ENCODE measurements at places on chromosomes 16 and 17.

DNA sequence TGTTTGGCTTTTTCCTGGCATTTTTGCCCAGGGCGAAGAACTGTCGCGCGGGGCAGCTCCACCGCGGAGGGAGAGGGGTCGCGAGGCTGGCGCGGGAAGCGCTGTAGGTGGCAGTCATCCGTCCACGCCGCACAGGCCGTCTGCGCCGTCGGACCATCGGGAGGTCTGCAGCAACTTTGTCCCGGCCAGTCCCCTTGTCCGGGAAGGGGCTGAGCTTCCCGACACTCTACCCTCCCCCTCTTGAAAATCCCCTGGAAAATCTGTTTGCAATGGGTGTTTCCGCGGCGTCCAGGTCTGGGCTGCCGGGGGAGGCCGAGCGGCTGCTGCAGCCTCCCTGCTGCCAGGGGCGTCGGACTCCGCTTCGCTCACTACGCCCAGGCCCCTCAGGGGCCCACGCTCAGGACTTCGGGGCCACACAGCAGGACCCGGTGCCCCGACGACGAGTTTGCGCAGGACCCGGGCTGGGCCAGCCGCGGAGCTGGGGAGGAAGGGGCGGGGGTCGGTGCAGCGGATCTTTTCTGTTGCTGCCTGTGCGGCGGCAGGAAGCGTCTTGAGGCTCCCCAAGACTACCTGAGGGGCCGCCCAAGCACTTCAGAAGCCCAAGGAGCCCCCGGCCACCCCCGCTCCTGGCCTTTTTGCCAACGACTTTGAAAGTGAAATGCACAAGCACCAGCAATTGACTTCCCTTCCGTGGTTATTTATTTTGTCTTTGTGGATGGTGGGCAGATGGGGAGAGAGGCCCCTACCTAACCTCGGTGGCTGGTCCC is 2.3 kb upstream of the CBX4 start:
- DNase-seq, result no peak

GRCh38 chr17:628089-628941 is 86.3 kb downstream of the VPS53 start:
- no peak for DNase-seq

DNA sequence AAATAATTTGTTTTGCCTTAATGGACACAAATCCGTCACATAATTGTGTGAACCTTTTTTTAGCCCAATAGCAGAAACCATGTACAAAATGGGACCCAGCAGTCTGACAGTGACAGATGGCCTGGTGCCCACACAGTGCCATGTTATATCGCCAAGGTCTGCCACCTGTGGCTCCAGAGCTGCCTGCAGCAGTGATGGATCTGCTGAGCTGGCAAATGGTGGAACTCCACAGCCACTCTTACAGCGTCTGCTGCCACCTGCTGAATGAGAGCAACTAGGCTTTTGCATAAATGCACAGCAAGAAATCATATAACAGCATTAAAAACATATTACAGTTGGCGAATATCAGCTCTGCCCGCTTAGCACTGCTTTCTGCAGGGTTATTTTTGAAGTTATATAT is 59.4 kb downstream of the NUP93 start:
- DNase-seq, result no peak

- DNase-seq, result peak; percentile 70
Observed at GRCh38 chr16:57576429-57576870, 34.0 kb downstream of the ADGRG5 start.

- DNase-seq, result no peak
Observed at GRCh38 chr17:30337393-30337999, 3.6 kb upstream of the TMIGD1 start.

DNA sequence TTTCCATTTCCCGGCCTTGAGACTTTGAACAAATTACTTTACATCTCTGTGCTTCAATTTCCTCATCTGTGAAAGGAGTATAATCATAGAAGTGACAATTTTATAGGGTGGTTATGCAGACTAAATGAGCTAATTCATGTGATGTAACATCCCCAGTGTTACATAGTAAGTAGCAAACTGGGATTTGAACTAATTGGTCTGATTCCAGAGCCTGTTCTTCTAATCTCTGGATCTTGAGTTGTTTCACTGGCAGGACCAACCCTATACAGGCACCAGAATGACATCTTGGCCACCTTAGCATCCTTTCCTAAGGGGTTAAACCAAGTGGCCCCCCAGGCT is 77.7 kb downstream of the AATF start:
- DNase-seq, result no peak

GRCh38 chr17:4833941-4834680 is 971 bp downstream of the MINK1 start:
- DNase-seq, result no peak

DNA sequence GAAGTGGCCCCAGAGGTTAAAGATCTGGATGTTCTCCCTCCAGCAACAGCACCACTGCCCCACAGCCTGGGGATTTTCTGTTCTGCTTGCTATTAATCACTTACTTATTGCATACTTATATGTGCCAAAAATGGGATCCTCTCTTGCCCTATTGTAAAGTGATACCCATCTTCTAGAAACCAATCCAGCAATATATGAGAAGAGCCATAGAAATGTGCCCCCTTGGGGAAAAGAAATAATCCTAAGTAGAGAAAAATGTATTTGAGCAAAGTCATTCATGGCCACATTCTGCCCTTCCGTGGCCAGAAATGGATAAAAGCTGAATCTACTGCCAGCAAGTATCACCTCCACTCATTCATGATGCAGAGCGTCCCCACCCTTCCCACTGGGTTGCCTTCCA is 20.9 kb downstream of the SOST start:
- no peak for DNase-seq

- DNase-seq, result no peak
Observed at GRCh38 chr17:38742411-38743308, 5.5 kb downstream of the PCGF2 start.

DNA sequence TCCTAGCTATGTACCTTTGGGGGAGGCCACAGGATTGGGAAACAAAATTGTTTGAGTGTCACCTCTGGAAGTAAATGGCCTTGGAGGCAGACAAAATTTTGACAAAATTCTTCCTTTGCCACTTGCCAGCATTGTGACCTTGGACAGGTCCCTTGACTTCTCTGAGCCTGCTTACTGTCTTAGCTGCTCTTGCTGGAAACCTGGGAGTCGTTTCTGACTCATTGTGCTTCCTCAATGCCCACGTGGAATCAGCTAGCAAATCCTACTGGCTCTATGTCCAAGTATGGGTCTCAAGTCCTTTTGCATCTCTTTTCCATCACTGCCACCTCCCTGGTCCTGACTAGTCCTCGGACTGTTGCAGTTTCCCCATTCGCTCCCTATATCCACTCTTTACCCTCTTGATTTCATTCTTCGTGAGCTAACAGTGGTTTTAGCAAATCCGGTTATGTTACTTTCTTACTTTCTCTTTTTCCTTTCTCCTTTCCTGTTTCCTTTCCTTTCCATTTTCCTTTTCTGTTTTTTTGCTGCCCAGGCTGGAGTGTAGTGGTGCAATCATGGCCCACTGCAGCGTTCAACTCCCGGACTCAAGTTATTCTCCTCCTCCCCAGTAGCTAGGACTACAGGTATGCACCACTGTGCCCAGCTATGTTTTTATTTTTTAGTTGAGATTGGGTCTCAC is 68.1 kb upstream of the LGALS9 start:
- no peak for DNase-seq

- DNase-seq, result no peak
Observed at GRCh38 chr17:1035546-1036170, 38.7 kb downstream of the TIMM22 start.

- no peak for DNase-seq
Observed at GRCh38 chr16:89275284-89275584, 57.7 kb downstream of the ZNF778 start.

DNA sequence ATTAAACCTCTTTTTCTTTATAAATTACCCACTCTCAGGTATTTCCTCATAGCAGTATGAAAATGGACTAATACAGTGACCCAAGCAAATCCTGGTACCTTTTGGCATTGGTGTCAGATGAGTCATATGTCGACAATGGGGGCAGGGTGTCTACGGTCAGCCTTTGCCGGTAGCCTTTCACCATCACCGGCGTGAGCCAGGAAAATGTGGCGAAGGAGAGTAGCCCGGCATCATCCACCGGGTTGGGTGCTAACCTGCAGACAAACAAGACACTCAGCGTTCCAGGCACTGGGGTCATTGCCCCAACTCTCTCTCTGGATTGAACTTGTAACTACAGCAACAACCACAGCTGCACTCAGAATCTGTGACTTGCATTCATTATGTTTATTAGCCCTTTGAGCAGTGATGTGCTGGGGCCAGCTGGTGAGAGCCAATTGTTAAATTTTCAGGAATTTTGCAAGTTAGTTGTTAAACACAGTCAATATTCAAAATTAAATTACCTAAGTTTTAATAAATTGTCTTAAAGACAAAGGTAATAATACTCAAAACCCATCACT is 11.9 kb downstream of the ABCC12 start:
- no peak for DNase-seq

GRCh38 chr16:53433509-53433908 is 762 bp upstream of the RBL2 start:
- no peak for DNase-seq

- DNase-seq, result no peak
Observed at GRCh38 chr16:3587547-3588110, 10.4 kb upstream of the NLRC3 start.

GRCh38 chr16:66906916-66907836 is 11.5 kb downstream of the CDH16 start:
- DNase-seq, result no peak

DNA sequence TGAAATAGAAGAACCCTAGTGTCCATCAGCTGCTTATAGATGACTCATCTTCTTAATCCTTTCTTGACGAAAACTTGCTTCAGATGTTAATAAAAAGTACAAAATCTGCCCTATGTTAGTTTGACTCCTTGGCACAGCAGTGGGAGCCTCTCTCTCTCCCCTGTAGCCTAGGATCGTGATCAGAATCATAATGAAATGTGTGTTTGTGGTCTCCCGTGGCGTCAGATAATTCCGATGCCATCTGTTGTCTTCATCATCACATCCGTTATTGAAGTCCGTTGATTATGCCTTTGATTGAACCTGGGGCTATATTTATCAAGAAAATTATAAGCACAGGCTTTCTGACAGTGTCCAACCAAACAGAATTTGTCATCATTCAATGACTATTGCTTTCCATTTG is 102.5 kb downstream of the BMERB1 start:
- DNase-seq, result no peak

DNA sequence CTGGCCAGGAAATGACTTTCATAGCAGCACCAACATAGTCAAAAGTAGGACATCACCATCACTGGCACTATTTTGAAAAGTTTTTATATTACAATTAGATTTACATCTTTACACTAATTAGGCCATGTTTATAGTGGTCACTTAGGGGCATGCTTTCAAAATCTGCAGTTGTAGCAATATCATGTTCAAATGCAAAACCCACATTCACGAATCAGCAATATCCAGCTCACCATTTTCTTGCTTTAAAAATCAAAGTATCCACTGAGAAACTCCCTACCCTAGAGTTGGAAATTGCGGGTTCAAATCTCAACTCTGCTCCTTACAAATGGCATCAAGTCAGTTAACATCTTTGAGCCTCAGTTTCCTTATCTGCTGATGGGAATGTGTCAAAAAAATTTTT is 237.4 kb downstream of the ZFHX3 start:
- DNase-seq, result no peak

DNA sequence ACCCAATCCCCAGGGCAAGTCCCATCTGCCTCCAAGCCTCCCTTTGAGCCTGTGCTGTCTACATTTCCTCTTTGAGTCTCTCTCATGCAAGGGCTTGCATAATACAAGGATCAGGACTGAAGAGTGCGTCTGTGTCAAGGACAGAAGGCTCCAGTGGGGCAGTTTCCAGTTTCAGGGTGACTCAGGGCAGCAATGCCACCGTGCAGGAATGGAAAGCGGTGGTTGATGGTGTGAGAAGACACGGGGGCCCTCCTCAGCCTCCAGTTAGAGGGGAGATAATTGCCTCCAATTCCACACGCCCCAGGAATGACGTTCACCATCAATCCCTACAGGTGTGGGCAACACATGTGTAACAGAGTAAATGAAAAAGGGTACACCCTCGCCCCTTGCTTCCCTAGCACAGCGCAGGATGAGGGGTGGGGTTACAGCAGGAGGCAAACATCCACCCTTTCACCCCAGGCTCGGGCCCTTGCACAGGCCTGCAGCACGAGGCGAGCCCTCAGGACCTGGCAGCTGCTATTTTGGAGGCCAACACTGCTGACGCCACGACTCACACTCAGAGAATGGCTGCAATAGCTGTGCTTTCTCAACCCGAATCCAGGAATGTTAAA is 24.8 kb upstream of the SLC25A19 start:
- no peak for DNase-seq

DNA sequence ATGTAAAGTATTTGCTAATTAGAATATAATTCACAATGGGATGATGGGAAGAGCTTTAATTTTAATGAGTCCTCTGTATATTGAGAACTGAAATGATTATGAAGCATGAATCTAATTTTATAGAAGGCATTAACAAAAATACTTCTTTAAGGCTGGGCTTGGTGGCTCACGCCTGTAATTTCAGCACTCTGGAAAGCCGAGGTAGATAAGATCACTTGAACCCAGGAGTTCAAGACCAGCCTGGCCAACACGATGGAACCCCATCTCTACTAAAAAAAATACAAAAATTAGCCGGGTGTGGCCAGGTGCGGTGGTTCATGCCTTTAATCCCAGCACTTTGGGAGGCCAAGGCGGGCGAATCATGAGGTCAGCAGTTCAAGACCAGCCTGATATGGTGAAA is 12.0 kb downstream of the CDK12 start:
- no peak for DNase-seq

GRCh38 chr17:2709183-2709661 is 2.3 kb downstream of the CLUH start:
- DNase-seq, result no peak

DNA sequence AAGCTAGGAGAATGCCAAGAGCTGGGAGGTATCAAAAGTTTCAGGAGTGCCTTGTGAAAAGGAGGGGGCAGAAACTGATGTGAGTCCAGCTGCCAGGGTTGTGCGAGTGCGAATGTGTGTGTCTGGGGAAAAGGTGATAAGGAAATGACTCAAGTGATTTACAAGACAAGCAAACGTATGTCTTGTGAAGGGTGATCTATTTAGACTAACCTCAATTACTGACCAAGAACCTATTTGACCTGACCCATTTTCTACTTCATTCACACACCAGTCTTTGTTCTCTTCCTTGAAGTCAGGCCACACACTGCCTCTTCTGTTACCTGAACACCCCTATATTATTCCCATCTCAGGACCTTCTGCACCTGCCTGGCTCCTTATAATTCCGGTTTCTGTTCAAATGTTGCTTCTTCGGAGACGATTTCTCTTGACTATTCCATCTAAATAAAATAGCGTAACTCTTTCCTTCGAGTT is 1.0 kb downstream of the GDE1 start:
- DNase-seq, result no peak

GRCh38 chr17:31997005-31997404 is 10.2 kb upstream of the LRRC37B start:
- no peak for DNase-seq

- DNase-seq, result no peak
Observed at GRCh38 chr17:57574040-57574513, 171.0 kb downstream of the CCDC182 start.

- no peak for DNase-seq
Observed at GRCh38 chr16:47475786-47476185, 14.7 kb downstream of the PHKB start.

GRCh38 chr17:37825851-37826250 is 81.0 kb upstream of the HNF1B start:
- no peak for DNase-seq

DNA sequence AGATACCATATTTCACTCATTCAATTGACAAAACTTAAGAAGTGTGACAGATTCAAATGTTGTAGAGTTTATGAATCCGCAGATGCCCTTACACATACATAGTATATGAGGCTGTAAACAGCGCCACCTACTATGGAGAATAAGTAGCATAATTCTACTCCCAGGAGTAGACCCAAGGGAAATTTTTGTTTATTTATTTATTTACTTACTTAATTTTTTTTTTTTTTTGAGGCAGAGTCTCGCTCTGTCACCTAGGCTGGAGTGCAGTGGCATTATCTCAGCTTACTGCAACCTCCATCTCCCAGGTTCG is 35.5 kb downstream of the GAN start:
- DNase-seq, result no peak

Data from stimulated activated CD8-positive, alpha-beta memory T cell treated with anti-CD3 and anti-CD28 coated beads, Interleukin-7, amount 100 ng/mL, for 1 hour (primary cell).